CD8-positive, alpha-beta memory T cell (primary cell): ENCODE measurements at places on chromosomes 3 and 15. TPM values are rescaled to one million over a fixed set of nuclear protein-coding genes. Genes with fewer than 3 reads are reported as not detected.

Gene DUOXA2
- not detected for total RNA-seq

Gene MINAR1
- total RNA-seq = 0.35 TPM

Gene PDE12
- 31.6 TPM for total RNA-seq

Gene POTEB3
- total RNA-seq = not detected

Gene ST6GAL1
- total RNA-seq = 96.8 TPM
